ENCODE measurements at places on chromosomes 7 and 10.

DNA sequence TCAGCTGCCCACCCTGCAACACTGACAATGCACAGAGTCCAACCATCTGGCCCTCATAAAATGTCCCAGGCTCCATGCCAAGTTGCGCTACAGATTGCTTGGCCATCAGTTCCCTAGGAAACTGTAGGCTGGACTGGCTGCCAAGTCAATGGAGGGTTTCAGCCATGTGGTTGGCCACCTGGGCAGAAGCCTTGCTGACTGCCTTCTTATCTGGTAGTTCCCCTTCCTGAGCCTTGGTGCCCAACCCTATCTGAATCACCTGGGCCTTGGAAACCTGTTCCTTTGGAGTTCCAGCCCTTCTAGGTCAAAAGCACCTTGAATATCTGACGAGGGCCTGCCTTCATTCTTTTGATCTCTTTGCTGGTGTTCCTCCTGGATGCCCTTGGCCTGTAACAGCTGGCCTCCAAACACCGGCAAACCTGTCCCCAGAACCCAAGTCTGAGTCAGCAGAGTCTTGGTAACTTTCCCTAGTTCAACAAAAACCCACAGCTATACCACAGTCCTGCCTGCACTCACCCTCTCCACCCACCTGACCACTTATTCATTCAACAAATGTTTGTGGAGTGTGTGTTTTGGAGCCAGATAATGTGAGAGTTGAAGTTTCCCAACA is 37.4 kb upstream of the KDM7A start:
- DNase-seq: no peak

GRCh38 chr7:32670110-32671025 is 175.1 kb downstream of the AVL9 start:
- no peak for DNase-seq

- DNase-seq: no peak
Measured at GRCh38 chr10:20271490-20271889, 455.3 kb downstream of the PLXDC2 start.

DNA sequence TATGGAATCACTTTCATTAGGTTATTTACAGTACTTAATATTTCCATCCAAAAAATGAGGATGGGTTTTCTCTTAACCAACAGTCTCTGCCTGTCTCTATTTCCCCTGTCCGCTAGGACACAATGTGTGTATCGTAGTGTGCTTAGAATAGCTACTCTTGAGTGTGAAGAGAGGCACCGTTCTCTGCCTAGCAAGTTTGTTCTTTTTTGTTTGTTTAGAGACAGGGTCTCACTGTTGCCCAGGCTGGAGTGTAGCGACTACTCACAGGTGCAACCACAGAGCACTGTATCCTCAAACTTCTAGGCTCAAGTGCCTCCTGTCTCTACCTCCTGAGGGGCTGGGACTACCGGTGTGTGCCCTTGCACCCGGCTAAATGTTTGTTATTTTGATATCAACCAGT is 121.9 kb downstream of the ANK3 start:
- no peak for DNase-seq

GRCh38 chr7:69162326-69162725 is 435.9 kb upstream of the AUTS2 start:
- DNase-seq: no peak

DNA sequence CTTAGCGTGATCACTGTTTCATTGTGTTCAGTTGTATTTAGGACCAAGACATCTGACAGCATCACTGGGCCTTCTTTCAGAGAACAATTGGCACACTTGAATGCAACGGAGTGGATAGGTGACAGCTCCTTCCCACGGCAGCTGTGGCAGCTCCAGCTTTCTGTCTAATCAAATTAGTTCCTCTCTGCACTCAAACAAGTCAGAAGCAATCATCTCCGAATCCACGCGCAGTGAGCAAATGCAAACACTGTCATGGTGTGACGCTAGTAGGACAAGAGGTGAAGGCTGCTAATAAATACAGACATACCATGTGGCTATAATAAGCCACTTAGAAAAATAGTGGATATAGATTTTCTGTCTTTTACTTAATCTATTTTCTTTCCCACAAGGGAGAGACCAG is 542.4 kb downstream of the ACTR3B start:
- DNase-seq: no peak

GRCh38 chr7:64037095-64037494 is 8.1 kb upstream of the ZNF727 start:
- no peak for DNase-seq

GRCh38 chr10:119413471-119414080 is 128.9 kb downstream of the RGS10 start:
- no peak for DNase-seq

DNA sequence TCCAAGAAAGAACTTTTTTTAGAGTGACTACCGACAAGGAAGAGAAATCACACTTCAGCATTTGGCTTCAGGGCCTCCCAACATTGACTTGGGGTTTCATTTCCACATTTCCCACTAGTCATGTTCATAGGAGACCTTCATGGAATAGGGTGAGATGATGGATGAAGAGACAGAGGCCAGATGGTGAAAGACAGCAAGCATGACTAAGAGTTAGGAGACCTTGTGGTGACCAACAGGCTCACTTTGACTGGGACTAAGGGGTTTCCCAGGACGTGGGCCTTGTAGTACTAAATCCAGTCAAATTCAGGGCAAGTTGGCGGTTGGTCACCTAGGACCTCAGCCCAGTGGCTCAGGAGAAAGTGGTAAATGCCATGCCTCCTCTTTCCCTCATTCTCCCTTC is 3.0 kb upstream of the GIMAP5 start:
- DNase-seq: no peak

GRCh38 chr7:132368246-132368900 is 207.9 kb downstream of the PLXNA4 start:
- no peak for DNase-seq

GRCh38 chr7:74575083-74575784 is 82.3 kb upstream of the GTF2I start:
- DNase-seq: no peak

DNA sequence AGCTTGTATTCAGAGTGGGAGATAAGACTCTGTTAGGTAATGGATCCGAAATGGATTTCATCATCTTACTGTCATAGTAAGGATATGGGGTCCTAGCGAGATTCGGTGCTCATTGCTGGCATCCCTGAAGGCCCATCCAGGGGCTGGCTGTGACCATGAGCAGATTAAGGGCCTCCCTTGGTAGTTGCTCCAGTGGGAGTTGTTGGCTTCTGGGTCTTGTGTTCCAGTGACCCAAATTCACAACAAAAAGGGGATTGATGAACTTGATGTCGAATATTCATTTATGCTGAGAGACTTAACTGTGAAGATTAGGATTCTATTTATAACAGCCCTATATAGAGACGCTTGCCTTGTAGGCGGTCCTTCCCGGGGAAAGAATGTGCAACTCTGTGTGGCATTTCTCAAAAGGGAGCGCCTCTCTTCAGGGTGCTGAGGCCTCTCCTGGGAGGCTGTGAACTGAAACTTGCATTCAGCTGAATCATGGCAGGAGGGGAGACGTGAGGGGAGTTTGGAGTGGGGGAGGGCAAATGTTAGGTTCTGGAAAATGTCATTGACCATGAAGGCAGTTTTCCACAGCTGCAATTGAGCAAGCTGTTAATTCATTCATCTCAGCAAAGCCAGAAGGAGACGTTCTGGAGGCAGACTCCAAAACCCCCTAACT is 233.1 kb upstream of the FZD8 start:
- DNase-seq: peak; percentile 67

DNA sequence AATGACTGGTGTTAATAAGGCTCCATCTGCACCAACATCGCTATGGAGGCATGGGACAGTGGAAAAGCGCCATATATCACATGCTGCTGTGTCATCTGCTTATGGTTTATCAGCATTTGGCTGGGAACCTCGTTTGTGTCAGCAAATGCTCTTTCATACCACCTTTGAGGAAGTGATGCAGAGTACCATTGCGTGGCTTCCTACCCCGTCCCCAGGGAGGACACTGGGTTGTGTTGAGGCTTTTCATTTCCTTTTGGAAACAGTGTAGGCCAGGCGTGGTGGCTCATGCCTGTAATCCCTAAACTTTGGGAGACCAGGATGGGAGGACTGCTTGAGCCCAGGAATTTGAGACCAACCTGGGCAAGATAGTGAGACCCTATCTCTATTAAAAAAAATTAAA is 6.8 kb downstream of the TACR2 start:
- no peak for DNase-seq

- no peak for DNase-seq
Measured at GRCh38 chr7:35280902-35281301, 27.0 kb upstream of the TBX20 start.

GRCh38 chr7:117659531-117660011 is 179.7 kb downstream of the CFTR start:
- DNase-seq: no peak

DNA sequence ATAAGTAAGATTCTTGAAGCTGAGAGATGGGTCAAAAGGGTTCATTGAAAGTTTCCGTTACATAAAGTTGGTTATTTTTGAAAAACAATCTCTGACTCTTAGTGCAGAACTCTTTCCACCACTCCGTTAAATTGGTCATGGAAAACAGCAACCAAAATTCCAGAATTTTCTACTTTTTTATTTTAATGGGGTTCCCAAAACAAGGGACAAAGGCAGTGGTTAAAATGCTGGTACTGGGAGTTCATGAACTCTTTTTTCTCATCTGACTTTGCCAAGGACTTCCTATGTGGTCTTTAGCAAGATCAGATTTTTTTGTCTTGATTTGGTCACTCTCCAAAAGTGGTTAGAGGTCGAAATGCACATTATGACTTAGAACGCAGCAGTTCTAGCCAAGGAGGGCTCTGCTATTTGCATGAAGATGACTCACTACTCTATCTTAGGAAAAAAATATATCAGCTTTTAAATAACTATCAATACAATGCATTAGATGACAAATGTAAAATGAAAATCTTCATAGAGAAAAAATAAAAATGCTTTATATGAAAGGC is 145.7 kb downstream of the REEP3 start:
- DNase-seq: peak; percentile 76

DNA sequence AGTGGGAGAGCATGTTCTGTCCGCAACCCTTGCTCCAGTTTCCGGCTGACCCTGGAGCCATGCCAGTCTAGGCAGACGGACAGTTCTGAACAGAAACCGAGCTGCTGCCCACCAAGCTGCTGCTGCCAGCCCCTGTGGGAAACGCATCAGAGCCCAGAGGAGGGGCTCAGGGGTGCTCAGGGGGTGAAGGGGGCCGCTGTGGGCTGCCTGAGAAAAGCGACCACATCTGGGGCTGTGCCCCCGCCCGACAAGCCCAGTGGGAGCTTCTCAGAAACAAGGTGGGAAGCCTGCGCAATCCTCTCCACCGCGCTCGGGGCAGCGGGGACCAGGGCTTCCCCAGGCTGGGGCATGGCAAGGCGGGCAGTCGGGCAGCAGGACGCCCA is 38.8 kb upstream of the CFAP46 start:
- no peak for DNase-seq

- DNase-seq: no peak
Measured at GRCh38 chr10:2949948-2950354, 117.4 kb upstream of the PFKP start.

DNA sequence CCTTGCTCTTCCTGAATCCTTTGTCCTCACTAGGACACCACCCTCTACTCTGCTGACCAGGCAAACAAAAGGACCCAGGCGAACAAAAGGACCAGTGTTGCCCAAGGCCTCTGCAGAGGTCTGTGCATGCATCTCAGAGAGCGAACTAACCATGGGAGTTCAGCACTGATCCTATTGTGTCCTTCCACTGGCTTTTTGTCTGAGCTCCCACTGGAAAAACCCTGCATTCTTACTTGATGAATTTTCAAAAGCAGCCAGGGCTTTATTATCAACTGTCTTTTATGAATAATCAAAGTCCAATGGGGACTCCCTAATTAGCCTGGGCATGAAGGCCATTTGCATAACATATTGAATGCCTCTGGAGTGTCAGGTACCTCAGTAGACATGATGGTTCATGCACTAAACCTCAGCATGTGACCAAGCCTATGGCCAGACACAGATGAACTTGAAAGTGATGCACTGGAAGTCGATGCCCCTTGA is 140.6 kb downstream of the KCNMA1 start:
- no peak for DNase-seq

GRCh38 chr10:66180581-66181318 is 745.1 kb upstream of the LRRTM3 start:
- DNase-seq: peak; percentile 35

DNA sequence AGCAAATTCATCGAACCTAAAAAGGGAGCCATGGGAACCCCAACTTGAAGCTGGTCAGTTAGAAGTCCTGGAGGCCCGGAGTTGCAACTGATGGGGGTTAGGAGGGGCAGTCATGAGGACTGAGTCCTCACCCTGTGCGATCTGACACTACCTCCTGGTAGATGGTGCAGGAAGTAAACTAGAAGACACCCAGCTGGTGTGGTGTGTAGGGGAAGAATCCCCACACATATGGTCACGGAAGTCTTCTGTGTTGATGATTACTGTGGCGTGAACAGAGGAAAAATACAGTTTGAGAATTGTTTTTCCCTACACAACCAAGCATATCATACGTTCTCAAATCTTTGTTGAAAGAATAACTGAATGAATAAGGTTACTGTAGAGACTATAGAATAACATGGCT is 164.6 kb upstream of the KCTD7 start:
- no peak for DNase-seq

DNA sequence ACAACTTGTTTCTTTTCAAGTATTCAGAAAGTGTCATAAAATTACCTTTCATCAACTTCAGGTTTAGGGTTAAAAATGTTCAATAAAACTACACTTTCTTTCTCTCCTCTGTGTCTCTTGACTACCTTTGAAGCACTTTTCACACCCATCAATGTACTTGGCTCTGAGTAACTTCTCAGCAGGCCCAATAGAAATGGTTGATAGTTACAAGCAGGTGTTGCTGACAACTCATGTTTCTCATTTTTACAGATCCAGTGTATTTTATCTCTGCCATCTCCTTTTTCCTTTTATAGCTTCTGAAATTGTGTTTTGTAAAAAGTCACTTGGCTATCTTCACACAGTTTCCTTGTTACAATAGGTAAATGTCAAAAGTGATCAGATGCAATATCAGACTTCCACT is 348.0 kb downstream of the PHTF2 start:
- DNase-seq: no peak

GRCh38 chr10:68348265-68348741 is 15.6 kb upstream of the PBLD start:
- DNase-seq: no peak

DNA sequence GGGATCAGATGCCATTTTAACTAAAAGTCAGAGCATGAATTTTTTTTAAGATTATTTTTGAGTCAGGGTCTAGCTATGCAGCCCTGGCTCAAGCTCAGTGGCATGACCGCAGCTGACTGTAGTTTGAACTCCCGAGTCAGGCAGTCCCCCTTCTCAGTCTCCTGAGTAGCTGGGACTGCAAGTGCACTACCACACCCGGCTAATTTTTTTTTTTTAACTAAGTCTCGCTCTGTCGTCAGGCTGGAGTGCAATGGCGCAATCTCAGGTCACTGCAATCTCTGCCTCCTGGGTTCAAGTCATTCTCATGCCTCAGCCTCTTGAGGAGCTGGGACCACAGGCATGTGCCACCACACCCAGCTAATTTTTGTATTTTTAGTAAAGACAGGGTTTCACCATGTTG is 7.8 kb downstream of the TAS2R41 start:
- no peak for DNase-seq

DNA sequence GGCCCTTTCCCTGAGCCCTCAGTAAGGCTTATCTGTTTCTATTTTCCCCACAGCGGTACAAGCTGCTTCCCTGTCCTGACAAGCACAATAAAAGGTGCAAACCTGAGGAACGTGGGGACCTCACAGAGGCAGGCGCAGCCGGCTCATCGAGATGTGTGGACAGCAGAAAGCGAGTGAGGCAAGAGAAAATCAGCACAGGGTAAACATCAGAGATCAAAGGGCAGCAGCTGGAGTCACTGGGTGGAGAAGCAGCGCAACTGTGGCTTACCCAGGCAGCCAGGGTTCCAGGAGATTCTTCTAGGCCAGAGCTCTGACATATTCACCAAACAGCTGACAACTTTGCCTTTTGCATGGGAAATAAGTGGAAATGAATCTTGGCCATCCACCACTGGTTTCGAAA is 212.6 kb downstream of the WDR11 start:
- DNase-seq: no peak
